ENCODE measurements at places on chromosomes 4 and X.
A peak's percentile ranks its signal among the peaks of the same experiment; 100 is the strongest.

- DNase-seq: no peak
Observed at GRCh38 chr4:52298444-52298843, 247.3 kb downstream of the SPATA18 start.

DNA sequence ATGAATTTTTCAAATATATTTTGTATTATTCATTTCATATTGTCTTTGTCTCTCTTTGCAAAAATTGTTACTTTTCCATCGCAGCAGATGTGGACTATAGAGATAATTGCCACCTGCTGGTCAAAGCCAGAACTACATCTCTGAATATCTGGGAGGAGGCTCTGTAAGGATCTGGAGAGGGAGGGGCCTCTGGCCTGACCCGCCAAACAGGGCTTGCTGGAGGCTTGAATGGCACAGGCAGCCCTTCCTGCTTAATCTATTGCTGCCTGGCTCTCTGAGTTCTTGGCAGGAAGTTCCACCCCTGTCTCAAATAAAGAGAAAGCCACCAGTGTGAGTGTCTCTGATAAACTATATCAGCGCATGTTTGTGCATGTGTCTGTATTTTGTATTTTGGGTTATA is 132.4 kb downstream of the ZMAT1 start:
- DNase-seq: peak; percentile 56

DNA sequence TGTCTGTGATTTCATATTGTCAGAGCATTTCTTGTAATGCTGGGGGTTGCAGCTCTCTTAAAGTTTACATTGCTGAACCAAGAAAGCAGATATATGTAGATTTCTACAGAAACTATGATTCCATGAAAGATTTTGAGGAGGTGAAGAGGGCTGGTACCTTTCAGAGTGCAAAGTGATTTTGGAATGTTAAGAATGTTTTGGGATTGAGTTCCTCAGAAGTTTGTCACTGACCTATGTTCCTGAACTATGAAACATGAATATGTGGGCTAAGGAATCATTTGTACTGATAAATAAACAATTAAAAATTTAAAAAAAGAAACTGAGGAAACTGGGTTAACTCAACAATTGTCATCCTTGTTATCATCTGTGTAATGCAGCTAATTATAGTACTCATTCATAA is 12.3 kb upstream of the CHIC2 start:
- DNase-seq: no peak

GRCh38 chr4:62899646-62900364 is 1509.4 kb downstream of the TECRL start:
- no peak for DNase-seq

DNA sequence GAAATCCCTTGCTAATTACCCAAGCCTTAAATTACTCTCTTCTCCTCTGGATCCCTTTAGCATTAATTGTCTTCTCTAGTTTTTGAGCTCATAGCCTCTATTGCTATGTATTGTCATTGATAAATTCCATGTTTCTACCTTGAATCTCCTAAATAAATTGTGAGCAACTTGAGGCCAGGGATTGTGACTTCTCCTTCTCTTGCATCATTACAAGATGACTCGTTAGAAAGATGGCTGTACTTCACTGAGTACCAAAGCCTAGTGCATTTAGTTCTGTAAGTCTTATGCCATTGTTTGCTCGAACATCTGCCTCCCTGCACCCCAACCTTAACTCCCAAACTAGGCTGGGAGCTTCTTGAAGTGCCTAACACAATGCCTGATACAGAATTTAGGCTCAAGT is 15.3 kb downstream of the VSIG4 start:
- no peak for DNase-seq

DNA sequence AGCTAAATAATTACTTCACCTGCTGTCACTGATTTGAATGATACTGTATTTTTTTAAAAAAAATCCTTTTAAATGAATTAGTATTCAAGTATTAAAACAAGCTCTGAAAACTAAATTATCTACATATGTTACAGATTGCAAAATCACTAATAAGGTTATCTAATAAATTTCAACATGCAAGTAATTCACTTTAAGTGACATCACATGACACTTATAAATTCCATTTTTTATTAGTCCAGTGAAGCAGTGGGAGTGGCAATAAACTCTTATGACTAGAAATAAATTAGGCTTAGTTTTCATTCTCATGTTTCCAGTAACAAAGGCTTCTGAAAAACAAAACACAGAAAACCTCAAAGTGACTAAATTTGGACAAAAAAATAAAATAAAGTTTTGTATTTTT is 36.3 kb downstream of the SMIM31 start:
- DNase-seq: no peak

- DNase-seq: no peak
Observed at GRCh38 chr4:79688691-79689090, 280.7 kb upstream of the GK2 start.

DNA sequence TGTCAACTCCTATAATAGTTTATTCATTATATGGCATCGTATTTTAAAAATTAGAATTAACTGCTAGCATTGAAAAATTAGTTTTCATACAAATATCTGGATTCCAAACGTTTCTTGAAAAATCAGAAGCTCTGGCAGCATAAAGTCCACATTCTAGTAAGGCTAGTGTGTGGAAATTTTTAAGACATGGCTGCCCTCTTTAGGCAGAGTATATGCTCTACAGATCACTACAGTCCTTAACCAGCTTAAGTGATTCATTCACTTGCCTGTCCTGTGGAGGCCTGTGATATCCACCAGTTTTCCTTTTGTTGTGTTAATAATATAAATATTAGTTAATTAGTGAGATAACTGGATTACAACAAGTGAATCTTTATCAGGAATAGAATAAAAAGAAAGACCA is 287.2 kb downstream of the OPHN1 start:
- DNase-seq: no peak

DNA sequence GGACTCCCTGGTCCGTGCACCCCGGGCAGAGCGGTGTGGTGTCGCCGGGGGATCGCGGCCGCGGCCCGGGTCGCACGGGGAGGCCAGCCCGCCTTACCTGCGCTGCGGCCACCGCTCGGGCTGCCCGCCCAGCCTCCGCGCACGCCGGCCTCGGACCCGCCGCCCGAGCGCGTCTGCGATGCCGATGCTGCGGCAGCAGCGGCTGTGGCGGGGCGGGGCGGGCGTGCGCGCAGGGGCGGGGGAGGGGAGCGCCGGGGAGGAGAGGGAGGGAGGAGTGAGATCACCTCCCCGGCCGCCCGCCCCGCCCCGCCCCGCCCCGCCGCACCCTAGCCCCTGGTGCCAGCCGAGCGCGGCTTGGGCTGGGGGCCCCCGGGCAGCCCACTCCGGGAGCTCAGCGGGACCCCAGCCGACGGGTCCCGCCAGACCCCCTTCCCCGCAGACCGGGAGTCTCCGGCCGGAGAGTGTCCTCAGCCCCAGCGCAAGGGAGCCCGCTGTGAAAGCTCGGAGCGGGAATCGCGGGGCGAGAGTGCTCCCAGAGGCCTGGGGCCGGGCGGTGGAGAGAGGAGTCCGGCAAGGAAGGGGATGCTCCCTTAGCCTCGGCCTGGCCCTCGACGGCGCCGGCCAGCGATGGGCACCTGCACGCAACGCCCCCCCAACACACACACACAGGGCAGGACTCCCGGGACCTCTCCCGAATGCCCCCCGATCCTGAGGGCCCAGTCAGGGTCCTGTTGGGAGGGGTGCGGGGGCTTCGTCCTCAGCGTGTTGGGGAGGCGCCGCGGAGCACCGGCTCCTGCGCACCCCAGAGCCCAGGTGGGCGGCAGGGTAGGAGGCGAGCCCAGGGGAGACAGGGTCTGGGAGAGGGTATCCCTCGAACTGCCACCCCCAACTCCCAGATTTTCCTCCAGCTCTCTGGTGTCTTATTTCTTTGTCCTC is at the start of gene L1CAM:
Gene L1CAM (minus strand): TSS at position 206 of the 936 bp plus-strand sequence. CDS start 10,337 bp downstream, outside the sequence.
- no peak for DNase-seq

DNA sequence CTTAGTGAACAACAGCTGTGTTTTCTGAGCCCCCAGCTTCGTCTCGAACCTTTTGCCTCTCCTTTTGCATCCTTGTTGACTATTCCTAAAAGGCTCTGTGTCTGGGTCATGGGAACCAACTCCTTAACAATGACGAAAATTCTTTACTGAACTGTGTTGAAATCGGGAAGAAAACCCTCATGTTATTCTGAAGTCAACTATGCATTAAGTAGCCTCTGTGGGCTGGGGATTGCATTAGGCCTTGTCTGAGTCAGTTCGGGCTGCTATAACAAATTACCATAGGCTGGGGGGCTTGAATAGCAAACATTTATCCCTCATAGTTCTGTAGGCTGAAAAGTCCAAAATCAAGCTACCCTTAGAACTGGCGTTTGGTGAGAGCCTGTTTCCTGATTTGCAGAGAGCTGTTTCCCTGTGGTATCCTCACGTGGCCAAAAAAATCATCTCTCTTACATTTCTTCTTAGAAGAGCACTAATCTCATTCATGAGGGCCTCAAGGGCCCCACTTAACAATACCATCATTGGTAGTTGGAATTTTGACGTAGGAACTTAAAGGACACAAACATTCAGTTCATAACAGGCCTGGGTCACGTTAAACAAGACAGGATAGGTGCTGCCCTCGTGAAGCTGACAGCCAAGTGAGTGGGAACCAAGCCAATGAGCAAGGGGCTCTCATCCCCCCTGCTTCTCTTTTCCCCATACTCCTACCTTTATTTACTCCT is 75.9 kb downstream of the CLNK start:
- DNase-seq: no peak

- DNase-seq: no peak
Observed at GRCh38 chr4:1903035-1903434, 31.8 kb downstream of the NSD2 start.

DNA sequence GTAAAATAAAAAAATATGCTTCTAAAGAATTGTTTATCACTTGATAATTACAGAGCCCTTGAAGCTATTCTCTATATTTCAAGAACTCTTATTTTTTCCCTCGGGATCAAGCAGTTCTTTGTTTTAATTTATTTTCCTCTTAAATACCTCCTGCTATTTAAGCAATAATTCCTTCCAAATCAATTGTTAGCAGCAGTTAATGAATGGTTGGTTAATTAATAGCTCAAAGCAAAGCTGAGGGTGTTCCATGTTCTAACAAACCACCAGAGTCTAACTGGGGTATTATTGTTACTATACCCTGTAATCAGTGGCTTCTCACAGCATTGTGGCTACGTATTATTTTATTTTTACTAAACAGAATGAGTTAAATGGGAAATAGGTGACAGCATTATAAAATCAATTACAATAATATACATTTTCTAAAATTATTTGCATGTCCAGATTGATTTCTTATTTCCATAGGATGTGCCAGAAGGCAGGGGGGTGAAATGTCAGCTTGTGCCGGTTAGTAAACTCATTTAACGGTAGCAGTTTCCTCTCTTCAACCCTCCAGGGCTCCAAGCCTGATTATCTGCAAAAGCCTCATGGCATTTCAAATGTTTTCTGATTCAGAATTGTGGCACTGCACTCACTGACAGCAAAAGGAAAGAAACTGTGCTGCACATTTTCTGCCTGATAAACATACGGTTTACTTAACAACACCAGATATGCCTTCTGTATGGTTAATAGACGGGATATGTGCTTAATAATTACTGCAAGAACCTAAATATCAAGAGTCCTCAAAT is 286.9 kb upstream of the EMCN start:
- DNase-seq: no peak

GRCh38 chrX:139933904-139934303 is 1.1 kb upstream of the ATP11C start:
- no peak for DNase-seq

DNA sequence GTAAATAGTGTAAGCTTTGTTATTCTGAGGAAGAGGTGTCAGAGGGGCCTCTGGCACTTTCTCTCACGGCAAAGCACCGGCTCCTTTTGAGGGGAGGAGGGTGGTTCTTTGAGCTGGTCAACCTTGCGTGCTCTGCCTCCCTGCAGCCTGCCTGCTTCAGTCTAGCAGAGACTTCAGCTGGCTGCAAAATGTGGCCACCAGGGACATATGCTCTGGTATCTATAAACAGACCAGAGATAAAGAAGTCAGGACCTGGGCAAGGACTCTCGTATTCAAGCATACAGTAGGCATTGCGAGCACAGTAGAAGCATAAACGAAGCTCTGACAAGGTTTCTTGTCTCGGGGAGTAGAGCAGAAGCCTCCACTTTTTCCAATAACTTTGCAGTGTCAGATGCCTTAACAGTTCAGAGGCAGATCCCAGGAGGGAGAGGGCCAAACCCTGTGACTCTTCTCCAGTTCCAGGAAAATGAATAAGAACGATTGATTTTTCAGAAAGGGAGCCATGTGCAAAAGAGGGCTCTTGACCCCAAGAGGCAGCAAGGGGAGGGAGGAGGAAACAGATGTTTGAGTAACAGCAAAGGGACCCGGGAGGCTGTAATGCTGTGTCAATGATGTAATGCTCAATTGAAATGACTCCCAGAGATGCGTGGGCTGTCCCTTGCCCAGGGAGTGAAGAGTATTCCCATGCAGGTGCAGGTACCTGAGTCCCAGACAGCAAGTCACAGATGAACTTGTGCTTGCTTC is 57.9 kb upstream of the TEX13D start:
- no peak for DNase-seq

- no peak for DNase-seq
Observed at GRCh38 chr4:170014359-170015011, 11.7 kb downstream of the MFAP3L start.

GRCh38 chr4:154743683-154744340 is at the start of gene LRAT:
Gene LRAT (plus strand): TSS chr4:154744000. CDS start chr4:154744327, 327 bp downstream.
- no peak for DNase-seq
